ENCODE measurements at places on chromosomes 12 and 14.

GRCh38 chr14:22375321-22375930 is 213.6 kb downstream of the DAD1 start:
- peak; percentile 31 for DNase-seq

DNA sequence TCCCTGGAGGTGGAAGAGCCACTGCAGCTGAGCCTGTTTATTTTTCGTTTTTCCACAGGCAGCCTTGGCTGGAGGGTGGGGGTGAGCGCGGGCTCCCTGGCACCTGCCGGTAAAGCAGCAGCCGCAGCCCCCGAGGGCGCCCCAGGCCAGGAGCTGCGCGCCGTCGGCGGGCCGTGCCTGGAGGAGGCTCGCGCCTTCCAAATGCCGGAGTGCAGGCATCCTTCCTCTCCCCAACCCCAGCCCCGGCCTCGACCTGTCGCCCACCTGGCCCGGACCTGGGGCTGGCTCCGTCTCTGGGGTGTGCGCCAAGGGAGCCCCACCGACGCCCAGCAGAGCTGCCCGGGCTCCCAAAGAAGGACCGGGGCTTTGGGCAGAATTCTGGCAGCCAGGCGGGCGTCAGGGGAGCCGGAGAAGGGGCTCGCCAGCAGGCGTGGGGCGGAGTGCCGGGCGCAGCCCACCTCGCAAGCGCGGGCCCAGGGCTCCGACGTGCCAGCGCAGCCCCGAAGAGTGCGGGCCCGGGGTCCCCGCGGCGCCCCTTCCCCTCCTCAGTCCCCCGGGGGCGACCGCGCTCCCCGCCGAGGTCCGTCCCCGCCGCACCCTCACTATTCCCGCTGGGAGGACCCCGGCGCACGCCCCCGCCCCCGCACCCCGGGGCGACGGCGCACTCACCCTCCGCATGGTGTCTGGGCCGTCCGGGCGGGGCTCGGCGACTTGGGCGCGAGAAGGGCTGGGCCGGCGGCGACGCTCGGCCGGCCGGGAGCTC is 130.3 kb downstream of the NDUFA12 start:
- DNase-seq, result no peak

GRCh38 chr14:39974036-39974435 is 541.8 kb upstream of the FBXO33 start:
- DNase-seq, result no peak

GRCh38 chr12:116599285-116600136 is 40.3 kb downstream of the MAP1LC3B2 start:
- peak; percentile 50 for DNase-seq

GRCh38 chr12:31317471-31318395 is 8.2 kb downstream of the SINHCAF start:
- DNase-seq, result no peak

GRCh38 chr14:99892406-99892805 is 99.2 kb downstream of the EML1 start:
- DNase-seq, result no peak

DNA sequence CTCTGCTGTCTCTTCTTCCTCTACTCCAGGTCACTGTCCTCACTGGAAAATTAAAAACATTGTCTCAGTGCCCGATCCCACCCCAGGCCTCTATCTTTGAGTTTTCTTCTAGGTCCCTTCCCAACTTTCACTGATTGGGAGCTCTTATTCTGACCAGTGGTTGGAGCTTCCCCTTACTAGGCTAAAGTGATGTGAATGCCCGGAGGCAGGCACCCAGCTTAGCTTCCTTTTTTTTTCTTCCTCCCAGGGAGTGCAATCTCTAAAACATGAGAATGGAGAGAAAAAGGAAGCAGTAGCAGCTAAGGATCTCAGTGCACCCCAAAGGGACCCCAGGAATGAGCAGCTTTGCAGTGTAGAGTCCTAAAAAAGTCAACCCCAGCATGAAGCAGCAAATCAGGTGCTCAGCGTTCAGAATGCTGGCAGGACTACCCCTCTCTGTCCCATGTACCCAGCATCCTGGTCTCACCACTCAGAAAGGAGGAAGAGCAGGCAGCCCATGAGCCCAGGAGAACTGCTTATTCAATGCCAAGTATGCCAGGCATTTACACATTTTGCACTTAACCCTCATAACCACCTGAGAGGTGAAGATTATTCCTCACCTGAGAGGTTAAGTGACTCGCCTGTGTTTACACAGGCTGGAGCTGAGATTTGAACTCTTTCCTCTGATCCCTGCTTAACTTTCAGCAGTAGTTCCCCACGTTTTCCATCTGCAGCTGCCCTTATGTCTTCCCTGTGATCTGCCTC is 146.2 kb upstream of the PWP1 start:
- DNase-seq, result no peak

Measured in NCI-H2029 (cell line).